Activated T-helper 1 cell treated with anti-CD3 and anti-CD28 coated beads, Interleukin-12 subunit alpha, Interleukin-12 subunit beta, Interleukin-2, Interleukin-4 antibody, amounts not matched to agents 30 ng/mL and 10 ng/mL and 1 ng/mL, durations not matched to agents 14 hours and 24 hours and 36 hours (primary cell): ENCODE measurements at places on chromosomes 5 and 9. TPM values are rescaled to one million over a fixed set of nuclear protein-coding genes. Genes with fewer than 3 reads are reported as not detected.

DNA sequence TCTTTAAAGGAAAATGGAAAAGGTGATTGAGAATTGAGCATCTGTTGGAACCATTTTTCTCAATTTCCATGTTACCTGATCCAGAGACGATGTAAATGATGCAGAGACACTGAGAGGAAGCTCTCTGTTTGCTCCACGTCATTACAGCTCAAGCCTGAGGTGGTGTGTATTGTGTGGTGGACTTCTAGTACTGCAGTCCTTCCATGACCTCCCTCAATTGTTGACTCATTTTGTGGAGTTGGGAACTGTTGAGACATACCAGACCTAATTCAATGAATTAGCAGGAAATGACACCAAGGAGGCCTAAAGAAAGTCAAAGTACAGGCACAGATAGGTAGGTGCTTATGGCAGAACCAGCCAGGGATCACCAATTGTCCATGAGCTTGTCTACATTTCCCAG is 15.6 kb upstream of the LVRN start:
- DNase-seq, result no peak

Gene MOB3B
- 0.17 and 0.26 TPM in 2 replicates for total RNA-seq

DNA sequence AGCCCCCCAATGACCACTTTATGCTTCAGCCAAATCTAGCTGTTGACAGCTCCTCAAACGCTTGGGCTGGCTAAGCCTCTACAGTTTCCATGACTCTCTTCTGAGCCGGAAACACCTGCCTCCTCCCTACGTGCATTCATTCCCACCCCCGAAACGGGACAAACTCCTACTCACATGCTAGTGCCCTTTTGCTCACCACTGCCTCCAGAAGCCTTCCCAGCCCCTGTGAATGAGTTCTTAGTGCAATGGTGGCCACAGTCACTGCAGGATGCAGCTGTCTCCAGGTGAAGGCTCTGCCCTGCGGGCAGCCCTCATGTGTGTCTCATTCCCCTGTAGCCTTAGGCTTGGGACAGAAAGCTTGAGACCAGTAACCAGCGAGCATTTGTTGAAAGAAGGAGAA is 68.8 kb upstream of the DAB2IP start:
- DNase-seq, result no peak

DNA sequence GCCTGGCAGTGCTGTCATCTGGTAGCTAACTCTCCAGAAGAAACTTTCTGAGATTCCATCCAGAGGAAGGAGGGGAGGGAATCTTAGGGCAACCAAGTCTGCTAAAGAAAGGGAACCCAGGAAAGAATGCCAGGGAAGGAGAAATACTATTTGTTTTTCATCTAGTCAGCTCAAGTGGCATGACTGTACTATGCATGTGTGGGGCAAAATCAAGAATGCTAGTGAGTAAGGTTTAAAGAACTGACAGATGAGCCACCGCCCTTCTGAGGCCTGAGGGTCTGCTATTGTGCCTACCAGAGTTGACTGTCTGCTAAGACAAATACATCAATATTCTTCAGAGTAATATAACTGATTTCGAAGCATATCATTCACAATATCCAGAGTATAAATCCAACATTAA is 204.2 kb downstream of the SLC12A2 start:
- no peak for DNase-seq

Gene DRD1
- total RNA-seq, result not detected in 2 replicates

Gene NREP
- 17.6 and 20.7 TPM in 2 replicates for total RNA-seq
